Stimulated activated CD8-positive, alpha-beta memory T cell treated with anti-CD3 and anti-CD28 coated beads, Interleukin-15, amount 100 ng/mL, for 24 hours (primary cell): ENCODE measurements at places on chromosomes 16 and 17.

DNA sequence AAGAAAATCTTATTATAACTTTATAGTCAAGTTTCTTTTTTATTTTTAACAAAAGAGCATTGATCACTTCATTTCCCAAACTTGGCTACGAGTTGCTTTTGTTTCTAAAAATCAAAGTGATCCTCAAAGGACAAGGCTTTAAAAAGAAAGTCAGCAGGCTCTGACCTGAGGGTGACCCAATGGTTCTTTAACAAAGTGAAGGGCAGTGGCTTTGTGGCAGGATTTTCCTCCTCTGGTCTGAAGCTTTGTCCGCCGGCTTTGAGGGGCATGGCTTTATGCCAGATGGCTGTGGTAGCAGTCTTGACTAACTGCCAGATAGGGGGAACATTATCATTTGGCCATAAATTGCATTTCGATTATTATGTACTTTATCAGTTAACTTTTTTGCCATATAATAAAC, 28.5 kb downstream of the IQCK start:
- DNase-seq: no peak

DNA sequence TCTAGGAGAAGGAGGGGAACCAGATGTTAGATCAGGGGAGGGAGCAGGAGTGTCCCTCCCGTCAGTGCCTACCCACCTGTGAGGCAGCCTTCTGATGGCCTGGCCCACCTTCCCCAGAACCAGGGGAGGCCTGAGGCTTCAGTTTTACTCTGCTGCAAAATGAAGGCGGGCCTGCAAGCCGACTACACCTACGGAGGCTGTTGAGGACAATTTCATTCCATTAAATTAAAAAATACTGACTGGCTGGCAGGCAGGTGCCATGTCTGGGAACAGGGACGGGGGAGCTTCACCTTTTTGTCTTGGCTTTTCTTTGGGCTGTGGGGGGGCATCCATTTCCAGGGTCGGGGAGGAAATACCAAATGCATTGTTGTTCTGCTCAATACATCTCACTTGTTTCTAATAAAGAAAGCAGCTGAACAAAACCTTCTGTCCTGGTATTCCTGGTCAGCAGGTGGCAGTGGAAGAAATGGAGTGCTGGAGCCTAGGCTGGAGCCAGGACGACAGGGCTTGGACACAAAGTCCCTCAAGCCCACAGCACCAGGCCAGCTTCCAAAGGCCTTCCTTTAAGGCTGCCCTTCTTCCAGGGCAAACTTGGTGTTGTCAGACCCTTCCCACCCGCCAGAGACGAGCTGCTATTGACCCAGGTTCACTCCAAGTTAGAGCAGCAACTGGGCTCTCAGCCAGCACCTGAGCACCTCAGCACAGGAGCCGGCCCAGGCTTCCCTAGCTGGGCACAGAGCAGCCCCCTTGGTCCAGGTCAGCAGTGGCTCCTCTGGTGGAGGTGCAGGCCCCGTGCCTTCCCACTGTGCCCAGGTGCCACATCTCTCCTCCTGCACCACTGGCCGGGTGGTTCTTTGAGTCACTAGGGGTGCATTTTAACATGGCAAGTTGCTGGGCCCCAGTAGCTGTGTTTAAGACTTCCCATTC, 23.5 kb downstream of the PLCD3 start:
- DNase-seq: no peak

GRCh38 chr17:79811011-79811867, 14.4 kb upstream of the CBX8 start:
- DNase-seq: no peak

DNA sequence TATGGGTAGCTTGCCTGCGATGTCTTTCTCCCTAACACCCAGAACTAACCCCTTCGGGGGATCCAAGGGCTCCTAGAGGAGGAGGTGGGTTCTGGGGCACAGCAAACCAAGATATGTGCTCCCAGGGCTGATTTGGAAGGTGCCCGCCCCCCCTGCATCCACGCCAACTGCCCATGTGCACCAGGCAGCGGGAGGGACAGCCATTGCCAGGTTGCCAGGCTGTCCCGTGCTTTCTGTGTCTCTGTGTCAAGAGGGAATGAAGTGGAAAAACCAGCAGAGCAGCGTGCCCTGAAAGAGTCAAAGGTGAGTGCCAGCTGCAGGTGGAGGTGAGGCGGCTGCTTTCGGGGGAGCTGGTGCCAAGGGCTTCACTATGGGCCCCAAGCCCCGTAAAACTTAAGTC, 6.4 kb downstream of the TEKT5 start:
- no peak for DNase-seq

DNA sequence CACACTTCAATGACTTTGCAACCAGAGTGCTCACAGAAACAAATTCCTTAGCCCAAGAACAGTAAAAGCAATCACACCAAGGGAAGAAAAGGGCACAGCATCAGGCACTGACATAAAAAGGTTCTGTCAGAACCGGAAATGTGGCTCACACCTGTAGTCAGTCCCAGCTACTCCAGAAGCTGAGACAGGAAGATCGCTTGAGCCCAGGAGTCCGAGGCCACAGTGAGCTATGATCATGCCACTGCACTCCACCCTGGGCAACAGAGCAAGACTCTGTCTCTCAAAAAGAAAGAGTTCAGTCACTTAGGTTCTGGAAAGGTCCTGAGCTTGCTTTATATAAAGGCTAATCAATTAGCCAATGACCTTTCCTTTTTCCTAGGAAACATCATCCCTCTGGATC, 22.7 kb downstream of the YWHAE start:
- no peak for DNase-seq

DNA sequence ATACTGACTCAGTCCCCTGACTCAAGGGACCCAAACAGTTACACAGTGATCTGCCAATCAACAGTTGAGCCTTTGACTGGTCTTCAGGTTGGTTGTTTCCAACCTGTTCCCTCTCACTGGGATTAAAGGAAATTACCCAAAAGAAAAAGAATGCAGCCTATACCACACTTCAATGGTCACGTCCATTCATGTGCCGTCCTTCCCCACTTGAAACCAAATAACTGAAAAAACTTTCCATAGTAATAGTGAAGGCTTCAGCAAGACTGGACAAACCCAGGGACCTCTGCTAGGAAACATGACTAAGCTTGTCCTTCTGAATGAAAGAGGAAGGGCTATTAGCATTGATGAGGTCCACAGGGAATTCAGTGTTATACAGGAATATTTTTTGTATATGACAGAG, 30.6 kb downstream of the MRPS23 start:
- no peak for DNase-seq

- no peak for DNase-seq
These were observed 2.0 kb upstream of the ARRB2 start for GRCh38 chr17:4708436-4708835.

DNA sequence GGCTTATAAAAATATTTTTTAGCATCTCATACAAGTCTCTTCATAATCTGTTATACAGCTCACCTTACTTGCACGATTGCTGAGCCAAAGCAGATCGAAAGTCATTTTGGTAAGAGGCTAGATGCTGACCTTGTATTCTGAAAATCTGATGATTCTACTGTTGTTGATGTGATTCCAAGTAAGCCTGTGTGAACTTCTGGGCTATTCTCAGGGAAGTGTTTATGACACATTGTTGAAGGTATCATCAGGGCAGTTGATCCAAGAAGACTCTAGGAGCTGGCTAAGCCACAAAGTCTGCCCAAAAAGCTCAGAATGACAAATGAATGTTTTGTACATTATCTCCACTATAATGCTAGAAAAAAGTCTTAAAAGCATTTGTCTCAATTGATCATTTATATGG, 16.0 kb downstream of the OMG start:
- DNase-seq: no peak

GRCh38 chr17:4204710-4205173, 59.0 kb downstream of the ANKFY1 start:
- DNase-seq: no peak

DNA sequence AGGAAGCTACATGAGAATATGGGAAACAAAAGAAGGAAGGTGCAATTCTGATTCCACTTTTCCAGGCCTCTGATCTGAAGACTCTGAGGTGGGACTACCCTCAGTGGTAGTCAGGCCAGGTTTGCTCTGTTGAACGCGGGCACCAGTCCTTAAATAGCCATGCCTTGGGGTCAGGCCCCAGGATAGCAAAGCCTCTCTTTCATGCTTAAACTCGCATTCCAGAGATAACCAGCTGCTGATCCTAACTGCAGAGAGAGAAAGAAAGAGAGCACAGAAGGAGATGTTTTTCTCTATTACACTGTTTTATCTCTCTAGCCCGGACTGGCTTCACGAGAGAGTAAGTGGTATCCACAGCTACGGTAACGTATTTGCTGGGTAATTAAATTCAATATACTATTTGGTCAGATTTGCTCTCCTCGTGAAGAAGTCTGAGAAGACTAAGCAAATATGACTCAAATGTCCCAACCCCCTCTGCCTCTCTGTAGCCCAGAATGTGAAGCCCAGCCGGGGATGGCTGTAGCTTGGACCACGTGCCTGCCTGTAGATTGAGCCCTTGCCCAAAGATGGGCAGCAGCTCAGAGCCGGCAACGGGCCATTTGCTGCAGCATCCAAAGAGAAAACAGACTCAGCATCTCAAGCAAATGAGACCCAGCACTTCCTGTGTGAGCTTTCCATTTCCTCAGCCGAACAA, 122.2 kb downstream of the SMG6 start:
- no peak for DNase-seq

DNA sequence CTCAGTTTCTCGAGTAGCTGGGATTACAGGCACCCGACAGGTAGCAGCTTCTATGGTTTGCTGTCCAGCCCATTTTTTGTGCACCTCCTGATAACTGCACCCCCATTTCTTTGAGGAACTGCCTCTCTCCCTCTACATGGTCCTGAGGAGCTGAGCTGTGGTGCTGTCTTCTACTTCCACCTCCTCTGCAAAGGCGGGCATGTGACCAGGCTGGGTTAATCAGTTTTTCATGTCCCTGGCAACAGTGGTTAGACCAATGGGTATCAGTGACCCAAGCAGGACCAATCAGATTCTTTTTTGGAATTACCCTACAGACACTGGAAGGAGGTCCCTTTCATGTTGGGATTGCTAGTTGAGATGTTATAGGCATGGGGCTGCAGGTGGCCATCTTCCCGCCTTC, 41.3 kb downstream of the TBX21 start:
- DNase-seq: no peak

GRCh38 chr16:68265078-68265920, 973 bp downstream of the SLC7A6 start:
- no peak for DNase-seq

DNA sequence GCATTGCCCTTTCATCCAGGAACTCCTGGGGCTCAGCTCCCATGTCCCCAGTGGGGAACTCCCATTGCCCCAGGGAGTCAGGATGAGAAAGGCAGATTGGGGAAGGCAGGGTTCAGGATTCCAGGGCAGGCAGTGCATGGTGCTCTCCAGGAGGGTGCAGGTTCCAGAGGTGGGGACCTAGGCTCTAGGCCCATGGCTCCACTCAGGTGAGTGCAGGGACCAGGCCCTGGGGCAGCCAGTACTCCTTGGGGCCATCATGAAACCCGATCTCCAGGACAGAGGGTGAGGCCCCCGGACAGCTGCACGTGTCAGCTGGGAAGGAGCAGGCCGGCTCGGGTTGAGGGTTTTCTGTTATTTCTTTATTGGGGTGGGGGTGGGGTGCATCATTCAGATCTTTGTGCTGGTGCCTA, 1.3 kb upstream of the MTSS2 start:
- no peak for DNase-seq

DNA sequence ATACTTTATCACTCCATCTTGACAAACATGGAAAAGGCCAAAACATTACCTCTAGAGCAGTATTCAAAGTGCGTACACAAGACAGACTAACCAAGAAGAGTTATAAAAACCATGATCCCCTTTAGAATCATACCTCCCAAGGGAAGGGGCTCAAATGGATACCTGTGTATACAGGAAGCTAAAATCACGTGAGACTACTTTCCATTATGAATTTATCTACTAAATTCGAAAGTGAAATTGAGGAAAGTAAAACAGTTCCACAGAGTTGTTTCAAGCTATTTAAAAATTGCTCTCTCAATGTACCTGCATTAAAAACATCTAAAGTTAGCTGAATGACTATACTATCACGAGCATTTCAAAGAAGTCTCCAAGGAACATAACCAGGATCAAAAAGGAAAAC, 32.7 kb downstream of the AP1G1 start:
- DNase-seq: no peak

- no peak for DNase-seq
These were observed at the start of gene ZNF205 for GRCh38 chr16:3112058-3112880. ZNF205 (plus strand) TSS chr16:3112586; CDS start chr16:3113431, 845 bp downstream.

- DNase-seq: no peak
These were observed 22.1 kb downstream of the RFFL start for GRCh38 chr17:35041390-35041789.

GRCh38 chr16:50842589-50842988, 100.7 kb downstream of the CYLD start:
- no peak for DNase-seq

DNA sequence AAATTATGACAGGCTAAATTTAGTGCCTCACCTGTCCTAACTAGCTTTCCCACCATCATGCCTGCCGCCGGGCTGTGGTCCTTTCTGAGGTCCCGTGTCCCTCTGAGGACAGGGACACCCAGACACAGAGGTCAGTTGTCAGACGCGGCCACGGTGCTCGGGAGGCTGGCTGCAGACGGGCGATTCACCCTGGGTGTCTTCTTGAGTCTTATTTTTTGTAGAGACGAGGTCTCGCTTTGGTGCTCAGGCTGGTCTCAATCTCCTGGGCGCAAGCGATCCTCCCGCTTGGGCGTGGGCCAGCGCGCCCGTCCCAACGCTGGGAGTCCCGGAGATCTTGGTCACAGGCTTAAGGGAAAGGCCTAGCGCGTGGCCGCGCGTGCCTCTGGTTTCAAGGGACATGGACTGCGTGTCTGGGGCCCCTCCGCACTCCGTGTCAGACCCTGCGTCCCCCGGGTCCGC, 797 bp upstream of the RAB11FIP3 start:
- no peak for DNase-seq

- no peak for DNase-seq
These were observed 9.9 kb upstream of the ADGRG1 start for GRCh38 chr16:57618296-57619132.

- no peak for DNase-seq
These were observed 845 bp downstream of the STH start for GRCh38 chr17:45999900-46000290.

GRCh38 chr17:51191895-51192294, 25.7 kb downstream of the NME2 start:
- no peak for DNase-seq

GRCh38 chr16:57299009-57299718, 14.7 kb upstream of the PLLP start:
- no peak for DNase-seq

DNA sequence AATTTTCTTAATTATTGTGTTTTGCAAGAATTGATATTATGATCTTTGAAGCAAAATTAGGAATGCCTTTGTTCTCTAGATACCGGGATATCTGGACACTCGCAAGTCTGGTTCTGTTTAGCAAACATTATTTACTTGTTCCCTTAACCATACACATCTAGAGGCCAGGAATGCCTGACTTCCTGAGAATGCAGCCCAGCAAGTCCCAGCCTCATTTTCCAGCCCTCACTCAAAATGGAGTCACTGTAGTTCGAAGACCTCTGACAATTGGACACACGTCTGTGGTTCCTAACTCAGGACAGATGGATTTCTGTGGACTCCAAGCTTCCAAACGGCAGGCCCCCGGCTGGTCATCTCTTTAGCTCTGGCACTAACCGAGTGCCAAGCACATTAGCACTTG, 355.4 kb upstream of the RBFOX1 start:
- no peak for DNase-seq
